Thymus (tissue), 14 donors: ENCODE measurements at places on chromosomes 16 and 17. TPM values are rescaled to one million over a fixed set of nuclear protein-coding genes. Genes with fewer than 3 reads are reported as not detected.

The ITGA2B gene
- 0.38 TPM for total RNA-seq

The ALOX12B gene
- total RNA-seq: 0.42 TPM

The CES1 gene
- total RNA-seq: 2.1 TPM

The PDE6G gene
- total RNA-seq: 12.2 TPM

The KRT24 gene
- total RNA-seq: 0.14 TPM

DNA sequence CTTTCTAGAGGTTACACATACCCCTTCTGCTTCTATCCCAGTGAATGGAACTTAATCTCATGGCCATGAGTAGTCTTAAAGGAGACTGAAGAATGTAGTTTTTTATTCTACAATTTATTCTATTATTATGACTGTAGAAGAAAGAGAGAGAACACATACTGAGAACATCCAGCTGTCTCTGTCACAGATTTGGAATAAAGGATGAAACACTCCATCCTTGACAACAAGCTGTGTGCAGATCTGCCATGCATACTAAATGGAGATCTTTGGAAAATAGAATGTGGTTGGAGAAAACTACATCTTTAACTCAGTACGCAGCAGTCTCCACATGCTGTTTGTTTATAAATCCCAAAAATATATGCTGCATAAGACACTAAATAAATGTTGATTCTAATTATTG, 54.1 kb upstream of the NUDT7 start:
- H3K4me3 ChIP-seq: no peak overlapping the region
- H3K4me1 ChIP-seq: no peaks in the 10 kb centered on the region
- no peak overlapping the region for H3K27ac ChIP-seq
- no peaks in the 10 kb centered on the region for H3K27me3 ChIP-seq
- no peaks in the 10 kb centered on the region for H3K36me3 ChIP-seq

GRCh38 chr16:727291-727977, 528 bp downstream of the HAGHL start:
- DNase-seq: no peak
- H3K27me3 ChIP-seq: peaks cover 4% of the 10 kb centered on the region
- H3K36me3 ChIP-seq: peaks cover 38% of the 10 kb centered on the region
- peaks cover 40% of the 10 kb centered on the region for H3K4me1 ChIP-seq
- peak overlapping the region; percentile 67 for H3K4me3 ChIP-seq

- no peak for DNase-seq
- peaks cover 2% of the 10 kb centered on the region for H3K4me1 ChIP-seq
- no peak overlapping the region for H3K4me3 ChIP-seq
- no peak overlapping the region for H3K27ac ChIP-seq
Measured at GRCh38 chr17:72614476-72614870, 478.0 kb downstream of the SLC39A11 start.

- H3K4me3 ChIP-seq: no peak overlapping the region
- peaks cover 20% of the 10 kb centered on the region for H3K4me1 ChIP-seq
- no peak for DNase-seq
- H3K27me3 ChIP-seq: peaks cover 11% of the 10 kb centered on the region
Measured at GRCh38 chr16:1830213-1830612, 3.2 kb downstream of the FAHD1 start.

GRCh38 chr17:63704259-63704576, 4.3 kb upstream of the LIMD2 start:
- no peak for DNase-seq
- H3K4me3 ChIP-seq: no peak overlapping the region
- H3K27me3 ChIP-seq: no peaks in the 10 kb centered on the region
- H3K4me1 ChIP-seq: peaks cover 55% of the 10 kb centered on the region

DNA sequence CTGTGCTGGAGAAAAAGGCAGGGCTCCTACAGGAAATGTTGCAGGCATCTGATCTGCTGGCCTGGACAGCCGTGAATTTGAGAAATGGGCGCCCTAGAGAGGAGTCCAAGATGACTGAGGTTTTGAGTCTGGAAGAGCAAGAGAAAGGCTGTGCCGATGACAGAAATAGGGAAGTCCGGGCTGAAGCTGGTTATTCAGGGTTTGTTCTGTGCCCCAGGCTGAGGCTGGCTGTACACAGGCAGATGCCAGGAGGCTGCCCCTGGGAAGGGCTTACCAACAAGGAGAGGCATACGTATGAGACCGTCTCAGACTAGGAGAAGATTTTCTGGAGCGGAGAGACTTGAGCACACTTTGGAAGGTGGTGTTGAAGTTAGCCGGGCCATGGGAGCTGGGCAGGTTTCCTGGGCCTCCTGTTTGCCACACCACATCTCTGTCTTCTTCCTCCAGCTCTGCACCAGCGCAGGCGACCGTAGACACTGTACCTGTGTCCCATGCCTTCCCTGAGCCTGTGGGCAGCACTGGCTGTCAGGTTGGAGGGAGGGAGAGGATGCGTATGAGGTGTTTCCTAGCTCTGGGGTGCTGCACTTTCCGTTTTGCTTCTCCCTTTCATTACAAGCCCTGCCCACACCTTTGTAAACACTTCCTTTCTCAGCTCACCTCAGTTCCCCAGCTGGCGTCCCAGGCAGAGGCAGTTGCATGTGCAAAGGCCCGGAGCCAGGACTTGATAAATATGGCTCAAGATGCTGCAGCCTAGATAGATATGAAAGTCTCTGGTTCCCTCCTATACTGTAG, 80.8 kb downstream of the SPECC1 start:
- no peak overlapping the region for H3K27ac ChIP-seq
- H3K27me3 ChIP-seq: no peaks in the 10 kb centered on the region
- no peak for DNase-seq
- H3K4me1 ChIP-seq: no peaks in the 10 kb centered on the region
- no peak overlapping the region for H3K4me3 ChIP-seq

GRCh38 chr16:9042533-9042932, 48.9 kb upstream of the HAPSTR1 start:
- no peaks in the 10 kb centered on the region for H3K36me3 ChIP-seq
- no peak overlapping the region for H3K4me3 ChIP-seq
- no peak overlapping the region for H3K27ac ChIP-seq
- no peaks in the 10 kb centered on the region for H3K4me1 ChIP-seq

- no peak overlapping the region for H3K4me3 ChIP-seq
- no peaks in the 10 kb centered on the region for H3K36me3 ChIP-seq
- no peak overlapping the region for H3K27ac ChIP-seq
- H3K4me1 ChIP-seq: no peaks in the 10 kb centered on the region
- DNase-seq: no peak
Measured at GRCh38 chr16:68658341-68658973, 13.3 kb downstream of the CDH3 start.

DNA sequence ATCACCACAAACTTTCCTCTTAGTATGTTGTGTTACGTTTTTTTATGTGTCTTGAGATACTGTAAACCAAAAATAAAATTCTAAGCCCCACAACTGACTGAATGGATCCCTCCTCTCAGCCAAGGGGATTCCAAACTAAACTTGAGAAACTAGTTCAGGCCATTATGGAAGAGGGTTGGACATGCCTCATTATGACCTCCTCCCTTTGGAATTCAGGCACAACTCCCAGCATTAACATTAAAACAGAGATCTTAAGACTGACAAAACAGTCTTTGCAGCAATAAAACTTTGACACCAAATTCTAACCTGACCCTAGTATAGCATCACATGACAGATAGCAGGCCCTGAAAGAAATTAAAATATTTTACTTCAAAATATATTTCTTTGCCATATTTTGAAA, 51.1 kb upstream of the SLC47A1 start:
- H3K27me3 ChIP-seq: no peaks in the 10 kb centered on the region
- H3K27ac ChIP-seq: no peak overlapping the region
- no peaks in the 10 kb centered on the region for H3K4me1 ChIP-seq
- no peak overlapping the region for H3K4me3 ChIP-seq
- no peak for DNase-seq

DNA sequence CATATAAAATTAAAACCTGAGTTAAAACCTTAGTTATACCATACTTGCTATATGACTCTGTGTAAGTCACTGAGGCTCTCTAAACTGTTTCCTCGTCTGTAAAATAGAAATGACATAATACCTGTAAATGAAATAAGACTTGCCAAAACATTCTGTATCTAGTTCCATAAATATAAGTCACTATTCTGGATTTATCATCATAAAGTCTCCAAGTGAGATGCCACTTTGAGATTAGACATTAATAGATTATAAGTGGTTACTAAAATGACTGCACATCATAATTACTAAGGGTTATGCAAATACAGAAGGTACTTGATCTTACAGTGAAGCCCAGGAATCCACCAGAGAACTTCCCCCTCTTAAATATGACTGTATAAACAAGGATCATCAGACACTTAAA, 12.0 kb upstream of the BRIP1 start:
- H3K4me3 ChIP-seq: no peak overlapping the region
- H3K27ac ChIP-seq: no peak overlapping the region
- DNase-seq: no peak
- peaks cover 21% of the 10 kb centered on the region for H3K36me3 ChIP-seq
- no peaks in the 10 kb centered on the region for H3K4me1 ChIP-seq

DNA sequence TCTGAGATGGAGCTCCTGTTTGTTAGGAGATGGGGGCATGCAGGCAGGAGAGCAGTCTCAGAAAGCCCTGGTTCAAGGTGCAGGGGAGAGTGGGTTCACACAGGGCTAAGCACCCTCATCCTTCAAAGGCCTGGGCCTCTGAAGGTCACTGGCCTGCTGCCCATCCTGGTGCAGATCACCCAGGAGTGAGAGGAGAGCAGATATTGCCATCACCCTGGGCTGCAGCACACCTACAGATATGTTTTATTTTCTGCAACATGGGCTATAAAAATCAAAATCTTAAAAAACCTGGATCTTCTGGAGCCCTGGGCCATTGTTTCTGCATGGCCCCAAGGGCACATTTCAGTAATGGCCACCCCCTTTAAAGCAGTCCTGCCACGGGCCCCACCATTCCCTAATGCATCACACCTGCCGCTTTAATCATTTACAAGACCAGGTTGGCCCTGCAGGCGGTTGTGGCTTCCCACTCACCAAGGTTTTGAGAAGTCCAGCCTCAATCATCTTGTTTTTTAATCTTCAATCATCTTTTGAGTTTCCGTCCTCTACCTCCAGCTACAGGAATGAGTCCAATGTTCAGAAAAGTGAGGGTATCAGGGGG, 20.4 kb upstream of the NUP93 start:
- no peak for DNase-seq
- no peaks in the 10 kb centered on the region for H3K36me3 ChIP-seq

DNA sequence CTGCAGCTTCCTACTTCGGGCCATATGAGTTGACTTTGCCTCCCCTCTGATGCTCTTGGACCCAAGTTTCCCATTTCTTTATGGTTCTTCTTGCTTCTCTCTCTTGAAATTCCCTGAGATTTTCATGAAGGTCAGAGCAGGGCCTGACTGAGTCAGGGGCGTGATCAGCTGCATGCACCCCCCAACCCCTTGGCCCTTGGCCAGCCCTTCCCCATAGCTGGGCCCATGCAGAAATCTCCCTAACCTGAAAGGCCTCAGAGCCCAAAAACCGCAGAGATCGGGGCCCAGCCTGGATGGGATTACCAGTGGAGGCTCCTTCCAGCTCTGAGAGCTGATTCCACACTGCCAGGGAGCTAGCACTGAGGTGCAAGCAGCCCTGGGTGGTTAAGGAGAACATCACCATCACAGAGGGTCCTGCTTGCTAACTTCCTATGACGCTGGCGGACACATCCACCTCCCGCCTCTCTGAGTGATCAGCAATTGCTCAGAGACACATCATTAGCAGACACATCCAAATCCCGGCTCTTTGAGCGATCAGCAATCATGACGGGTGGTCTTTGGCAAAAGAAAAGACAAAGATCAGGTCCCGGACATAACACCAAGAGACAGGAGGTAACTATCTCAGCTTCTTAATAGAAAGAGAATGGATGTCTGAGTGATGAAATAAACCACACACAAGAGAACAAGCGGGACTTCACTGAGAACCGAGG, 161.5 kb downstream of the C16orf78 start:
- H3K27ac ChIP-seq: no peak overlapping the region
- H3K4me1 ChIP-seq: no peaks in the 10 kb centered on the region
- H3K4me3 ChIP-seq: no peak overlapping the region
- H3K27me3 ChIP-seq: no peaks in the 10 kb centered on the region
- H3K36me3 ChIP-seq: no peaks in the 10 kb centered on the region
- DNase-seq: no peak

- no peak overlapping the region for H3K27ac ChIP-seq
- no peaks in the 10 kb centered on the region for H3K27me3 ChIP-seq
- peaks cover 2% of the 10 kb centered on the region for H3K4me1 ChIP-seq
- no peak overlapping the region for H3K4me3 ChIP-seq
- no peaks in the 10 kb centered on the region for H3K36me3 ChIP-seq
Measured at GRCh38 chr17:14604591-14605266, 303.8 kb downstream of the HS3ST3B1 start.

GRCh38 chr16:86449446-86450095, 60.8 kb upstream of the FOXF1 start:
- H3K27me3 ChIP-seq: no peaks in the 10 kb centered on the region
- no peaks in the 10 kb centered on the region for H3K36me3 ChIP-seq
- no peak overlapping the region for H3K4me3 ChIP-seq
- no peaks in the 10 kb centered on the region for H3K4me1 ChIP-seq
- peak; percentile 31 for DNase-seq

DNA sequence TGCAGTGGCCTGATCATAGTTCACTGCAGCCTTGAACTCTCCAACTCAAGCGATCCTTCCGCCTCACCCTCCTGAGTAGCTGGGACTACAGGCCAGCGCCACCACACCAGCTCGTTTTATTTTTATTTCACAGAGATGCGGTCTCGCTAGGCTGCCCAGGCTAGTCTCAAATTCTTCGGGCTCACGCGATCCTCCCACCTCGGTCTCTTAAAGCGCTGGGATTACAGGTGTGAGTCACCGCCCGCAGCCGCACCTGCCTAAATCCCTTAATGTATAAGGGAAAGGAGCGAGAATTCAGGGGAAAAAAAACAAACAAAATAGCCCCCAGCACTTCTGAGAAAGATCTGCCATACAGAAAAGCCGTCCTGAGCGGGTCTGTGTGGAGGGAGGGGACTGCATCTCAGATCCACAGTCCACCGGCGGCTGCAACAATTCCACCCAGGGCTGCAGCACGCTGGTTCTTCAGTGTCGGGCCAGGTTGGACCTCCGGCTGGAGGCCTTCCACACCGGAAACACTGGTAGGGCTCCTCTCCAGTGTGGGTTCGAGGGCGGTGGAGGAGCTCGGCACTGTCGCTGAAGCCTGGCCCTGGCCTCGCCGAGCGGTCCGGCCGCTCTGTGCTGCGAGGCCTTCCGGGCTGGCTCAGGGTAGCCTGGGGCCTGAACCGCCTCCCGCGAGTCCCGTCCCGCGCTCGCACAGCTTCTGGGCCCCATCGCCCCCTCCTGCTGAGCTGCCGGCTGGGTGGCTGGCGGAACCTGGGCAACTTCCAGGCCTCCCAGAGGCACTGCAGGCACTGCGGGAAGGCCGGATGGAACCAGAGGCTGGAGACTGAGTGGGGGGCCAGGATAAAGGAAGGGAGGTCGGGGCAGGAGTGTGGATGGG, 7.0 kb downstream of the ZNF843 start:
- no peaks in the 10 kb centered on the region for H3K36me3 ChIP-seq
- DNase-seq: no peak
- no peaks in the 10 kb centered on the region for H3K4me1 ChIP-seq
- H3K4me3 ChIP-seq: no peak overlapping the region
